Fibroblast of lung (primary cell): ENCODE measurements at places on chromosomes 2 and 18.

- peak; percentile 71 for DNase-seq
These were observed at the start of gene DLGAP1 for GRCh38 chr18:4455113-4455811. Gene DLGAP1, minus strand, starts transcription at chr18:4455307.

DNA sequence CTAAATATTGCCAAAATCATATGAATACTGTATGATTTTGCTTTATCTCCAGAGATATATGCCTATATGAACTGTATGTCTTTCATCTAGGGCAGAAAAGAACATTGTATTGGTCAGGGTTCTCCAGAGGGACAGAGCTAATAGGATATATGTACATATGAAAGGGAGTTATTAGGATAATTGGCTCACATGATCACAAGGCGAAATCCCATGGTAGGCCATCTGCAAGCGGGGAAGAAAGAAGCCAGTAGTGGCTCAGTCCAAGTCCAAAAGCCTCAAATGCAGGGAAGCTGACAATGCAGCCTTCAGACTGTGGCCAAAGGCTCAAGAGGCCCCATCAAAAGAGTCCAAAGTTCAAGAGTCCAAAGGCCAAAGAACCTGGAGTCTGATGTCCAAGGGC is 209.9 kb downstream of the RNF144A start:
- no peak for DNase-seq

DNA sequence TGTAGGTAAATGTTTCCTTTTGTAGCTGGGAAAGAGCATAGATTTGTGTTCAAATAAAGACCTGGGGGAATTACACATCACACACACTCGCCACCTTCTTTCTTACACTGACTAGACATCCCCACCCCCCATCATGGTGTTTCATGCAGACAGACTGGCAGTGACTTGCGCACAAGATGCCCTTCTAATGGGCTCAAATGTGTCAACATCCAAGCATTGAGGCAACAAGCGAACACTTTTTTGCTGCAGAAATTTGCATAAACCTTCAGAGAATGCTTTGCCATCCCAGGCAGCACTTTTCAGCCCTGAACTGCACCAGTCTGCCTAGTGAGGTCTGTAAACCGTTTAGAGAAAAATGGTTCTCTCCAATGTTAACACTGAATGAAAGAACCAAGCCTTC is 4.5 kb downstream of the HOXD8 start:
- no peak for DNase-seq

GRCh38 chr2:110804915-110805314 is 72.5 kb downstream of the ACOXL start:
- no peak for DNase-seq

DNA sequence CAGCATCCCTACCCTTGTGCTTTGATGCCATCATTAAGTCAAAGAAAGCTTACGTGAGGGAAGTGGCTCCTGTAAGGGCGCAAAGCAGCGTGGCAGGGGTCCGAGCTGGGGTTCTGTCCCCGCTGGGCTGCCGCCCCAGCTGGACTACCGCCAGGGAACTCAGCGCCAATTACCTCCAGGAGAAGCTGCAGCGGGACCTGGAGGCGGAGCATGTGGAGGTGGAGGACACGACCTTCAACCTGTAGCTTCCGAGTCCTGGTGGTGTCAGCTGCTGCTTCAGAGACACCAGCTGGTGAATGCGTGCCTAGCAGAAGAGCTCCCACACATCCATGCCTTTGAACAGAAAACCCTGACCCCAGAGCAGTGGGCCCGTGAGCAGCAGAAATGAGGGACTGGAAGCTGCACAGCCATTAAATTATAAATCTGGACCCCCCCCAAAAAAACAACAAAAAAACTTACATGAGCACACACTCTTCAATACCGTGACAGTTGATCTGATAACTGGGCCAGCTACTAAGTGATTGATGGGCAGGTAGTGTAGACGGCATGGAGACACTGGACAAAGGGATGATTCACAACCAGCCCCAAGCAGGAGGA is 20.1 kb upstream of the YES1 start:
- no peak for DNase-seq

GRCh38 chr2:33288011-33288410 is 188.4 kb upstream of the RASGRP3 start:
- DNase-seq = no peak

GRCh38 chr2:128983094-128983493 is 664.4 kb upstream of the HS6ST1 start:
- no peak for DNase-seq

DNA sequence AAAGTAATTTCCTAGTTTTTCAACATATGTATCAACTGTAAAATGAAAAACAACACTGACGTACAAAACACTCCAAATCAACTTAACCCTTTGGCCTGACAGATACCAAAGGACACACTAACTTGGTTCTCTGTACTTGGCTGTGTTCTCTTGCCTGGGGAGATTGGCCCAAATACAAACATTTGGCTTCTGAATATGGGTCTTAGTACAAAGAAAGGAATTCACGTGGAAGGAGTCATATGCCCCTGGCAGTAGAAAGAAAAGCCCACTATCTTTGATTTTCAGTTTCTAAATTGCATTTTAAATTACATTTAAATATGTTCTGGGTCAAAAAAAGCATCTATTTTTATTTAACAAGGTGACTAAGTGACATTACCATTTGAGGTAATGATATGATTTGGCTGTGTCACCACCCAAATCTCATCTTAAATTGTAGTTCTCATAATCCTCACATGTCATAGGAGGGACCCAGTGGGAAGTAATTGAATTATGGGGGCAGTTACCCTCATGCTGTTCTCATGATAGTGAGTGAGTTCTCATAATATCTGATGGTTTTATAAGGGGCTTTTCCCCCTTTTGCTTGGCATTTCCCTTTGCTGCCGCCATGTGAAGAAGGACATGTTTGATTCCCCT is 153.6 kb upstream of the CCDC195 start:
- DNase-seq = peak; percentile 92

DNA sequence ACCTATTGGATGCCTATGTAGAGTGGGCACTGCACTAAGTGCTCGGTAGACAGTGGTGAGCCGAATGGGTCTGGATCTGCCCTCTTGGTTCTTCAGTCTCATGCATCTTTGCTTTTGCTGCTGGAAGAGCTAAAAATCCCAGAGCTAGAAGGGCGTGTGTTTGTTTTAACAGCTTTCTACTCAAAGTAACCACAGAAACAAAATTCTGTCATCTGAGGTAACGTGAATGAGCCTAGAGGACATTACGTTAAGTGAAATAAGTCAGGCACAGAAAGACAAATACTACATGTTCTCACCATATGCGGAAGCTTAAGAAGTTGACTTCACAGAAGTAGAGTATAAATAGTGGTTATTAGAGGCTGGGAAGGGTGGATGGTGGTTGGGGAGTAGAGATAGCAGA is 119.8 kb downstream of the PLB1 start:
- DNase-seq = no peak

- no peak for DNase-seq
These were observed 139.4 kb upstream of the ST6GAL2 start for GRCh38 chr2:107025291-107025857.

DNA sequence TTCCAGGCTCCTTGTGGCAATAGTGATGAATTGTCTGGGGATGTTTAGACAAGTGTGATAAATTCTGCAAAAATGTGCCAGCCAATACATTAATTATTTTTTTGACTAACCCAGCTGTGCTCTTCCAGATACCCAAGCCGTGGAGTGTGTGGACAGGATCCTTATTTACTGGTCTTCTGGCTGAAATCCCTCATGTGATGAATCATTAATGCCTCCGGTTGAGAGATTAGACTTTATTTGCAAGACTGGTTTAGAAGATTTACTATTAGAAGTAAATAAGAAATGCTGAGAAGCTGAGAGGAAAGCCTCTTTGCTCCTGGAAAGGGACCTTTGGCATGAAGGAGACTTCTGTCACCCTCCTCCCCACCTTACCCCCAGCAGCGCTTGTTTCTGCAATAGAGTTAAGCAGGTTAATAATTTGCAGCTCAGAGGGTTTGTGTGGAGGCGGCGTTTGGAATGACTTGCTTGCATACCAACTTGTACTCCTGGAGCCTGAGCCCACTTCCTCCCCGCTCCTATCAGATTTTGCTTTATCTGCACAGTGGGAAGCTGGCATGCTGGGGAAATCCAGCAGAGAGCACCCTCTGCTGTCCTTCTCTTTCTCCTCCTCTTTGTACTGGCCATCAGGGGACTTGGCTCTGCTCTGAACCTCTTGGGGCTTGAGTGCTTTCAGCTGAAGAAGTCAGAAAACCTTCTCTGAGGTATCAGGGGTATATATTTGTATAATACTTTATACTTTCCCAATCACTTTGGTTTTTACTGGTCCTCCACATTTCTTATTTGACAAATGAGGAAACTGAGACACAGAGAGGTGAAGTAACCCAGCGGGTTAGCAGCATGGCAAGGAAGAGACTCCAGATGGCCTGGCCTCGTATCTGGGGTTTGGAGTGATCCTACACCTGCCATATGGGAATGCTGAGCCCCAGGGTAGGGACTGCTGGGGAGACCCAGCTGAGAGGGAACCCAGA is 16.3 kb downstream of the SLC3A1 start:
- peak; percentile 95 for DNase-seq

GRCh38 chr2:121735518-121736074 is 1.1 kb downstream of the NIFK start:
- DNase-seq = no peak

DNA sequence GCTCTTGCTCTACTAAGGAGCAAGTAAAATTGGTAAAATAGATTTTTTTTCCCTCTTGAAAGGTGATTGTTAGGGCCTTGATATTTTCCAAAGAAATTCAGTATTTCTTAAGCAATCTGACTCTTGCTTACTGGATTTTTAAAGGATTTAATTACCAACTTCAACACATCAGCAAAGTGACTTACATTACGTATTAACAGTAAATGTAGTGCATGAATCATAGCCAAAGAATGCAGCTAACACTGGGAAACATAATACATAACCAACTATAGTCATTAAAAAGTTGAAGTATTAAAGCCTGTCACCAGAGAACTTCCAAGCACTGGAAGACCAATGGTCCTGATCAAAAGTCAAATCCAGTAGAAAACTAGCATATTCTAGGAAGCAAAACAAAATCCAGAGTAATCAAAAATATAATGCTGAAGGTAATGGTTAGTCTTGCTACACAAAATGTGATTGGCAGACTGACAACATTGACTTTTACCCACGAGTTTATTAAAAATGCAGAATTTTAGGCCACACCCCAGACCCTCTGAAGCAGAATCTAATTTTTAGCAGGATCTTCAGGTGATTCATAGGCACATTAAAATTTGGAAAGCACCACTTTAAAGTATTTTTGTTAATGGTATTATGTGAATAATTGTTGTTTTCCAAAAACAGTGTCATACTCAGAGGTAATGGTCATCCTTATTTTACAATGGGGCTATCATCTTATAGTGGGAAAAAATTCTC is 31.8 kb upstream of the CAVIN2 start:
- peak; percentile 93 for DNase-seq

- no peak for DNase-seq
These were observed 35.8 kb upstream of the THOC1 start for GRCh38 chr18:303607-304006.

GRCh38 chr18:60543646-60544045 is 171.1 kb upstream of the MC4R start:
- DNase-seq = no peak

DNA sequence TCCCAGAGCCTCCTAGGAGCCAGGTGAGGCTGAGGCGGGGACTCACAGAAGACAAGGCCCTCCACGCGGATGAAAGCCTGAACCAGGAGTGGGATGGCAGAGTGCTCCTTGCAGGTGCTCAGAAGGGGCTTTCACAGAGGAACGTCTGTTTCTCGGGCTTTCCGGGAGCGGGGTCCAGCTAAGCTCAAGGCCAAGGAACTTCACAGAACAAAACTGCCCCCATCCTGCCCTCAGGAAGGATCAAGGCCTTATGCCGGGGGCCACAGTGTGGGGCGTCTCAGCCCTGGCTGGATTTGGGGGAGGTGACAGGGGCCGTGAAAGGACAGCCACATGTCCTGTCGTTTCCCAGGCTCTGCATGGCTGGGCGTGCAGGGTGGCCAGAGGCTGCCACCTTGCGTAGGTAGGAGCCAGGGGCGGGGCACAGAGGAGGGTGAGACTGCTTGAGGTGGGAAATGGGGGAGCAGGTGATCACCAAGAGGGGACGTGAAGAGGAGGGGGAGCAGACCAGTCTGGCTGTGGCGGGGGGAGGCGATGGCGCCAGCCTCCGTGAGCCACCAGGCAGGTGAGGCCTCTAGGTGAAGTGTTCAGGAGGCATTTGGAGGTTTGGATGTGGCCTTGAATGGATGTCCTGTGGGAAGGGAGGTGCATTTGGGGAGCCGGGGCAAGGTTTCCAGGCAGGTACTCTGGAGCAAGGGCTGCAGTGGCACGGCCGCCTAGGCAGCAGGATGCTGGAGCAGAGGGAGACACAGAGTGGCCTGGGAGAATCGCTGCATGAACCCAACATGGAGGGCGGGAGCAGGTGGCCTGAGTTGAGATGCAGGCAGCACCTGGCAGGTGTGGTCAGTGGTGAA is 79.1 kb downstream of the TWIST2 start:
- no peak for DNase-seq

DNA sequence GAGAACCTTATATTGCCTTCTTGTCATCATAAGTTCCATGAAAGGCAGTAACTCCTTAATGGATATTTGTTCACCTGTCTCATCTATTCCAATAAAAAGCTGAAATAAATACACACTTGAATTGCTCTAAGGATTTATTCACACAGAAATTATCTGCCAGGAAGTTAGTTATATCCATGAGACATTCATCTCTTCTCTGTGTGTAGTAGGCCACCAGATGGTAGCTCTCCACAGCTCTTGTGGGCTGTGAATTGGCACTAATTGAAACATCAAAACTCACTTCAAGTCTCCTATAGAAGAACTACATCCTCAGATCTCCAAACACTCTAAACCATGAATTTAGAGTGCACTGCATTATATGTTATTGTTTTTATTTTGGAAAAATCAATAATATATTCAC is 189.6 kb downstream of the DSC3 start:
- DNase-seq = no peak

- no peak for DNase-seq
These were observed 30.9 kb upstream of the DNMT3A start for GRCh38 chr2:25372405-25373268.

- peak; percentile 1 for DNase-seq
These were observed 774.3 kb upstream of the TMEFF2 start for GRCh38 chr2:192969055-192969454.

- DNase-seq = peak; percentile 69
These were observed 14.1 kb downstream of the MSGN1 start for GRCh38 chr2:17830053-17831034.

- peak; percentile 26 for DNase-seq
These were observed 1.1 kb downstream of the MIB1 start for GRCh38 chr18:21741562-21742314.

- DNase-seq = peak; percentile 58
These were observed 338.7 kb downstream of the CDH2 start for GRCh38 chr18:27838225-27838624.

DNA sequence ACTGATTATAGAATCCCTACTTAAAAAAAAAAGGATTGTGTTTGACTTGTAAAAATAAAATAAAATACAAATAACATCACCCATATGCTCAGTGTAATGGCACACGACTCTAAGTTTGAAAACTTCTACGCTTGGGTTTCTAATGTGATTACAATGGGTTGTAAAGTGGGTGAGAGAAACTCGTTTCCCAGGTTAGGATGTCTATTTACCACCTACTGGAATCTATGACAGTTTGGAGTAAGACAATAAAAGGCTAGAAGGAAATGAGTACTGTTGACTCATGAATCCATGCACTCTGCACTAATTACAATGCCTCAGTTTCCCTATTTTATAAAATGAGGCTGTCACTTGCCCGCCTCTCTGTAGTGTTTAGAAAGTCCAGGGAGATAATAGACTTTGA is 204.2 kb upstream of the FBXO11 start:
- no peak for DNase-seq
